ENCODE measurements at places on chromosomes 16 and 17.

DNA sequence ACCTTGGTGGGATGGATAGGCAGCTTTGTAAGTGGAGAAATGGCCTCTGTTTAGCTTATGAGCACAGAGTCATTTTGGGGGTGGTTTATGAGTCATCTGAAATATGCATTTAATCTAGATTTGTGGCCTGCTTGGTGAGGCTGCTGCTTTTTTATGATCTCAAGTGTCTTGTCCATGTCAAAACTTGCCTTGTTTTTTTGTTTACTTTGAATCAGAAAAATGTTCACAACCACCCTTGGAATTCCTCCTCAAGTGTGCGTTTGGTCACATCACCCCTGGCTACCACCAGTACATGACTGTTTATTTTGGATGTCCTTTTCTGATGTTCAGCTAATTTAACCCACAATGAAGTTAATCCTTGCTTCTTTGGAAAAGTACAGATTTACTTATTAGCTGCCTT, 64.6 kb downstream of the FTO start:
- no peak for DNase-seq

GRCh38 chr17:40602445-40603443, 37.5 kb upstream of the CCR7 start:
- DNase-seq = peak; percentile 27

GRCh38 chr17:69728816-69729215, 314.3 kb downstream of the MAP2K6 start:
- DNase-seq = no peak

- DNase-seq = peak; percentile 55
These were observed at the start of gene ZBTB4 for GRCh38 chr17:7479213-7480088. Gene ZBTB4, minus strand, starts transcription at chr17:7479631. Its CDS starts 12,830 bp downstream, at chr17:7466801.

DNA sequence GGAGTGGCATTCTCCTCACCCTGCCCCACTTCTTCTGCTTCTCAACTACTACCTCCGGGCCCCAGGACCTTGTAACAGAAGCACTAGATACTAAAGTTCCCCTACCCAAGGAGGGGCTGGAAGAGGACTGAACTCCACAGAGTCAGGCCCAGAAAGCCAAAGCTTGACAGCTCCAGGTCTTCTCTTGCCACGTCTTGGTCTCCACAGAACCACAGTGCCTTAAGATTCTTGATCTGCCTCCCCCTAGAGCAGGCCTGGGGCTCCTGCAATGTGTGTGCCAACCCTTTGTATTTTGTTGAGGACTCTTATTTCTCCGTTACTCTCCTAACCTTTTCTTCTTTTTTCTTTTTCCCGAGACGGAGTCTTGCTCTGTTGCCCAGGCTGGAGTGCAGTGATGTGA, 4.0 kb downstream of the SLC16A13 start:
- no peak for DNase-seq

All from stimulated activated CD8-positive, alpha-beta memory T cell treated with anti-CD3 and anti-CD28 coated beads, Interleukin-4, amount 100 ng/mL, for 1 hour (primary cell).